ENCODE measurements at places on chromosomes 5 and 9. TPM values are rescaled to one million over a fixed set of nuclear protein-coding genes. Genes with fewer than 3 reads are reported as not detected.

DNA sequence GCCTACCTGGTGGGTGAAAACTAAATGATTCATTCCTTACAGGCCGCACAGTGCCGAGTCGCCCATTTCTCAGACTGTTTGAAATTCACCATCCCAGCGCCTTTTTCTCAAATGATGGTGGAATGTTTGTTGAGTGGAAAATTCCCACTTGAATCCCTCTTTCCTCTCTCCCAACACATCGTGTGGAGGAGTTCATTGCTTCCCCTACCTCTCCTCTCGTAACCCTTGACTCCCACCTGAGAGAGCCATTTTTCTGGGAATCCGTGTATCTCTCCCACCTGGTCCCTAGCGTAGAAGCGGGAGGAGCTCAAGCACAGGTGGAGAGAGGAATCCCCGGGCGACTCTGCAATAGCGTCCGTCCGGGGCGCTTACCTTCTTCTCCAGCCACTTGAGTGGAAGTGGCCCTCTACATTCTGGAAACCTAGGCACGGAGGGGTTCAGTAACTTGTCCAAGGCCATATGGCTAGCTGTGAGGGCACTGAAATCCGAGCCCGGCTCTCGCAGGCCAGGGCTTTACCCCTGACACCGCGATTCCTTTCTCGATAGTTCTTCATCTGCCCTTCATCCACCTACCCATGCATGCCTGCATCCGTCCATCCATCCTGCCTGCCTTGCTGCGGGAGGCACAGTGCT lies 683 bp downstream of the OSMR start:
- DNase-seq, result no peak

DNA sequence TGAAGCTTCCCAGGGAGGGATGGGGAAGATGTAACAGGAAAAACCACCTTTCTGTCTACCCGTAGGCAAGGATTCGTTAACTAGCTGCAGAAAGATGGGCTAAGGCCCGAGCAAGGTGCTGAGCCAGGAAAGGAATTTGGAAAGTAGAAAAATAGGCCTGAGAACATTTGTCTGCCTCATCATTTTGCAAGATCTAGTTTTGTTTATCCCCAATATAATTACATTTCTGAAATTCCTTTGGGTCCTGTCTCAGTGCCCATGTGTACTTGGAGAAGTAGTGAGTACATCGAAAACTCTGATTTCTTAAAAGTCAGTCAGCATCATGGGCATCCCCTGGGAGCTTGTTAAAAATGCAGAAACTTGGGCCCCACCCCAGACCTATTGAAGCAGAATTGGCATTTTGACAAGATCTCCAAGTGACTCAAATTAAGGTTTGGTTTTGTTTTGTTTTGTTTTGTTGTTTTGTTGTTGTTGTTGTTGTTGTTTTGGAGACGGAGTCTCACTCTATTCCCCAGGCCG lies 52.1 kb upstream of the CEMIP2 start:
- DNase-seq, result no peak

GRCh38 chr5:2724031-2724581 lies 27.4 kb downstream of the IRX2 start:
- peak; percentile 8 for DNase-seq

DNA sequence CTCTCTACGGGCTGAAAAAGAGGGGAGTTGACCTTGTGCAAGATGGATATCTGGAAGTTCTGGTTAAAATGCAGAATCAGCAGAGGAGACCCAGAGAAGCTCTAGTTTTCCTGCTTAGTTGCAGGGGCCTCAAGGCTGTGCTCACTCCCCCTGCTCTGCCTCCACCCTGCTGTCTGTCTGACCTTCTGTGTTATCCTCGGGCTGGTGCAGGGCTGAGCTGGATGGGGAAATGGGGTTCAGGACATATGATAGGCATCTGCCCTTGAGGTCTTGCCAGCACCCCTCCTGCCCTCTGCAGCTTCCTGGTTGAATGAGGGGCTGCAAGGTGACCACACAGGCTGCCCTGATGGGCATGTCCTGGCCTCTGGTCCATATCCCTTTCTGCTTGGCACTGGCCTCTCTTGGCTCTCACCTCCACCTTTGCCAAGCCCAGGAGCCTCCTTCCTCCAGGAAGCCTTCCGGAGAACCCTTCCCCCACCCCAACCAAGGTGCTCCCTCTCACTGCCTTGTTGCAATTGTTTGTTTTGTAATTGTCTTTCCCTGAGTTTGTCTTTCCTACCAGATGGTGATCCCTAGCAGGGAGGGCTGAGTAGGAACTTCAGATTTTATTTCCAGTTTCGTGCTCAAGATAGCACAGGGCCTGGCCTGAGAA lies 1.3 kb downstream of the TMEM268 start:
- DNase-seq, result peak; percentile 26

- no peak for DNase-seq
Observed at GRCh38 chr9:77901771-77902170, 129.8 kb downstream of the GNAQ start.

DNA sequence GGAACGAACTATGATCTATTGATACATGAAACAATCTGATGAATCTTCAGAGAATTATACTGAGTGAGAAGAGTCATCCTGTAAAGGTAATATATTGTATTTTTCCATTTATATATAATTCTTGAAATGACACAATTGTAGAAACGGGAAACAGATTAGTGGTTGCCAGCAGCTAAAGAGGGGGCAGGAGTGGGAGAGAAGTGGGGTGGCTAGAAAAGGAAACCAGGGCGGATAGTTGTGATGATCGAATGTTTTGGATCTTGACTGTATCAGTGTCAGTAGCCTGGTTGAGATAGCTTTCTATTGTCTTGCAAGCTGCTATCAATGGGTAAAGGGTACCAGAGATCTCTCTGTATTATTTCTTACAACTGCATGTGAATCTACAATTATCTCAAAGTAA lies 17.7 kb upstream of the RAPGEF1 start:
- no peak for DNase-seq

ARID3C gene
- not detected for total RNA-seq

C9orf40 gene
- 2.8 TPM for total RNA-seq

HSPA5 gene
- 159 TPM for total RNA-seq

Data from adrenal gland (tissue), 19 donors.